ENCODE measurements at places on chromosomes 13 and 19.

DNA sequence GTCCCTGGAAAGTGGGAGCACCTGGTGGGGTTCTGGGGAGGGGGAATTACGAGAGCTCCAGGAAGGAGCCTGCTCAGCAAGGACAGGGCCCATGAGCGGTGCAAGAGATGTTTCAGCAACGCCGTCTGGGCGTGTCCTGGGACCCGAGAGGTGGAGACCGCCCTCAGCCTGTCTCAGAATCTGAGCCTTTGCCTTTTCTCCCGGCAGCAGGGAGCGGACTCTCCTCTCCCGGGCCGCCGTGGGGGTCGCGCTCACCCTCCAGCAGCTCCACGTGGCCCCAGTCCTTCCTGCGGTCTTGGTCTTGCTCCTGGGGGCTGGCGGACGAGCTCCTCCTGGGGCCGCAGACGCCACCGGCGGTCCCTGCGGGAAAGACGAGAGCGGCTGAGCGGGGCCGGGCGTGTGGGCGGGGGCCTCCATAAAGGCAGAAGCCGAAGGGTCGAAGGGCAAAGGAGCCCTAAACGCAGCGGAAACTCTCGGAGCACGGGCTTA lies 714 bp downstream of the POLRMT start:
- peak; percentile 30 for DNase-seq

- no peak for DNase-seq
These were observed 12.2 kb downstream of the TMEM160 start for GRCh38 chr19:47036097-47036651.

- no peak for DNase-seq
These were observed 155.7 kb downstream of the PCDH17 start for GRCh38 chr13:57787058-57787791.

- peak; percentile 5 for DNase-seq
These were observed 73.0 kb downstream of the MAP4K1 start for GRCh38 chr19:38544569-38545315.

DNA sequence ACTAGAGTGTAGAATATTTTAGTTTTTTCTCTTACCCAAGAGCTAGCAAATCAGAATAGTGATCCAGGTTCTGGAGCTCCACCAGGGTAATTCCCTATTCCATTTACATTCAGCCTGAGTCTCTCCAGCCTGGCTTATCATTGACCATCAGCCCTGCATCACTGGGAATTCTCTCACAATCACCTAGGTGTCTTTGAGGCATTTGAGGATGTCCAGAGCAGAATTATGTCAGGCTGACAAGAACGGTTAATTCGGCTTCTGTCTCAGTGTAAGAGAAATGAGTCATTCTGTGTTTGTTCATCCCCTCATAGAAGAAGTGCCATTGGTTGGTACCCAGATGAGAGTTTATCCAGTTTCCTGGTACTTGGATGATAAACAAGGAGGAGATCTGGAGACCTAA lies 180.5 kb downstream of the ZNF737 start:
- no peak for DNase-seq

DNA sequence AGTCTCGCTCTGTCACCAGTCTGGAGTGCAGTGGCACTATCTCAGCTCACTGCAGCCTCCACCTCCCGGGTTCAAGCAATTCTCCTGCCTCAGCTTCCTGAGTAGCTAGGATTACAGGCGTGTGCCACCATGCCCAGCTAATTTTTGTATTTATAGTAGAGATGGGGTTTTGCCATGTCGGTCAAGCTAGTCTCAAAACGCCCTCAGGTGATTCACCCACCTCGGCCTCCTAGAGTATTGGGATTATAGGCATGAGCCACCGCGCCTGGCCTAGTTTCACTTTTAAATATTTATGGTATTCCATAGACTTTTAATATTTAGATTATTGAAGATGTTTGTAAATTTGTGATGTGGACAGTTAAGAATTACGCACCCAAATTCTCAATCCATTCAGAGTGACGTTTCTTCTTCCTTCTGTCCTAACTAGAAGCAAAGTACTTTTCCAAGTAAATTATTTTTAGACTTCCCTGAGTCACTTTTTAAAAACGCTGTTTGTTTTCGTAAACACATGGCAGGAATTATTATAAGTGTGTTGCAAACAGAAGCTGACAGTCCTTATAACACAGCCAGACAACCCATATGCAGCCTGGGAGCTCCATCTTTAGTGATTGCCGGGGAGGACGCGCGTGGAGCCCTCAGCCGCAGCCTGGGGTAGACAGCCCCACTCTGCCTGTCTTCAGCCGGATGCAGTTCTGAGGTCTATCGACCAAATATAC lies 131.7 kb downstream of the ATP11A start:
- DNase-seq: no peak

DNA sequence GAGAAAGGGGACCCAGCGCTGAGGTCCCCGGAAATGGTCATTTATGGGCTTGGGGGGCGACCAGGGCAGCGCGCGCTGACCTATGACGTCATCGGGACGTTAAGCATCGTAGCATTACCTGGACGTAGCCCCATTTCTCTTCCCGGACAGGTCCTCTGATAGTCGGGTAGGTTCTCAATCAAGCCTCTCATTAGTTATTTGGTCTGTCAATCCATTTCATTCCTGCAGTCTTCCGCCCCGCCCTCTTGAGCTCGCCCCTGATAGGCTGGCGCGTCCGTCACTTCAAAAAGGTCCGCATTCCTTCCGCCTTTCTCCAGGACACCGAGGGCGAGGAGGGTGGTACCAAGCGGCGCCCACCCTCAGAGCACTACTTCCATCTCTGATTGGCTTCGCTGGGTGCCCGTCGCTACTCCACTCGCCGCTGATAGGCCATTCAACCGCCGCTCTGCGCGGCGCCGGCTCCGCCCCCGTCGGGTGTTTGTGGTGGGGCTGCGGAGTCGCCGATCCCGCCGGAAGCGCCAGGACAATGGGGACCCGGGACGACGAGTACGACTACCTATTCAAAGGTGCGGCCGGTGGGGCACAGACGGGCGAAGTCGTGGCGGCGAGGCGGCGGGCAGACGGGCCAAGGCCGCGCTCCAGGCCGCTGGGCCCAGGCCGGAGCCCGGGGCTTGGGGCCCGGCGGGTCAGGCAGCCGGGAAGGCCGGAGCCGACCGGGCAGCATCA lies at the start of gene RAB11B:
Gene RAB11B (plus strand): TSS at position 470 of the 726 bp plus-strand sequence. CDS start 57 bp downstream, at position 527.
- peak; percentile 99 for DNase-seq

DNA sequence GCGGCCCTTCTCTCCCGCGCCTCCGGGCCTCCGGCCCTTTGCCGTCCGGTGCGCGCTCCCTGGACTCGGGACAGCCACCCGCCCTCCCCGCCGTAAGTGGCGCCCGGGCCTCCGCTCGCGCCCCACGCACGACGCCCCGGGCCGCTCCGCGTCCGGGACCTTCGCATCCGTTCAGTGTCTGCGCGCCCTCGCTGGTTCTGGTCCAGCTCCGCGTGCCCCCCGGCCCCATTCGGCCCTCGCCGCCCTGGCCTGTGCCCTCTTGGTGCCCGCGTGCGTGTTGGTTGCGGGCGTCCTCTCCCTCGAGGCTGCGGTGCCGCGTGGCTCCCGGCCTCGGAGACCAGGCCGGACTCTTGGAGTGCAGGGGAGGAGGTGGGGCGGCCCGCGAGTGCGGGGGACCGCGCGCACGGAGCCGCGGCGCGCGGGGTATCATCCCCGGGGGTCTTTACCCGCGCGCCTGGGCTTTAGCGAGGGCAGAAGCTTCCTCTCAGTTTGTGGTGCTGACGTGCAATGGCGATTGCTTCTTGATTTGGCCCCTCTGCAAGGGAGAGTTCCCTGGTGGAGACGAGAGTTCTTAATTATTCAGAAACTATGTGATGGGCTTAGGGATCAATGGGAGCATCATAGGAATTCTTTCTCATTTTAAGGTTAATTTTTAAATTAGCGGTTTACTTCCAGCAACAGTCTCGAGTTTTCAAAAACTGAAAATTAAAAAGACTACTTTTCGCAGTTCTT lies 757 bp downstream of the WASF3 start:
- no peak for DNase-seq

- DNase-seq: peak; percentile 67
These were observed at the start of gene ICAM1 for GRCh38 chr19:10270616-10271394. Gene ICAM1 (plus strand): TSS chr19:10271120. CDS start chr19:10271160, 40 bp downstream.

DNA sequence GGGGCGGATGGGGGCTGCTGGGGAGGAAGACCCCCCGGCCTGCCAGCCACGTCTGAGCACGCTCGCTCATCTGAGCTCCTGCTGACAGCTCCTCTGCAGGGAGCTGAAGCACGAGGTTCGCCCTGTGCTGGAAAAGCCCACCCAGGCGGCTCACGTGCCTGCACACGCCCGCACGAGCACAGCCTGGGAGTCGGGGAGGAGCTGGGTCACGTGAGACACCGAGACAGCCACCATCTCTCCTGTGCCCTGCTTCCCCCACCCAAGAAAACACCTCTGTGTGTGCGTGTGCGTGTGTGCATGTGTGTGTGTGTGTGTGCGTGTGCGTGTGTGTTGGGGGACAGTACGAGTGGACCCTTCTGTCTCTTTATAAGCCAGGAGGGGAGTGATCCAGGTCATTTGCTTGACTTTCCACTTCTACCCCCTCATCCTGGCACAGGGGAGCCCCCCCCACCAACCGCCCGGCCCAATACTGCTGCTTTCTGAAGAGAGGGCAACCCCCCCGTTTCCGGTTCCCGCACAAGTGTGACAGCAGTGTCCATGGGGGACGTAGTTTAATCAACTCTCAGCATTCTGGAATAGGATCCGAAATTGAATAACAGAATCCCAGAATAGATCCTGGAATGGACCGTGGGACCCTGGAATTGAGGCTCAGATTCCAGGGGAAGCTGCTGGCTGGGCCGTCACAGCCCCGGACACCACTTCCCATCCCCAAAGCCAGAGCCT lies 42.5 kb downstream of the CELF5 start:
- no peak for DNase-seq

- peak; percentile 32 for DNase-seq
These were observed 236.6 kb upstream of the MAB21L1 start for GRCh38 chr13:35712907-35713761.

- DNase-seq: peak; percentile 58
These were observed 1.2 kb downstream of the SLC7A1 start for GRCh38 chr13:29594303-29594709.

DNA sequence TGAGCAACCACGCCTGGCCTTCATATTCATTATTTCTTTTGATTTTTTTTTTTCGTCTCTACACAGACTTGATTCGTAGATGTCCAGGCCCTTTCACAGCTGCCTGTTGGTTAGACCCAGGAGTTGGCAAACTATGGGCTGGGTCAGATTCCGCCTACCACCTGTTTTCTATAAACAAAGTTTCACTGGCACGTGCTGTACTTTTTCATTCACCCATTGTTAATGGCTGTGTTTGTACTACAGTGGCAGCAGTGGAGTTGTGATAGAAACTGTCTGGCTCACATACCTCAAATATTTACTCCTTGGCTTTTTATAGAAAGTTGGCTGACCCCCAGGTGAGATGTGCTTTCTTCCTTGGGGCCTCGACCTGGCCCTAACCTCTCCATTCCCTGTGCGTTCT lies 72.9 kb upstream of the TEX29 start:
- DNase-seq: no peak

GRCh38 chr13:32811297-32811800 lies 204.9 kb upstream of the KL start:
- DNase-seq: no peak

- no peak for DNase-seq
These were observed 61.0 kb downstream of the TPT1 start for GRCh38 chr13:45280011-45280410.

DNA sequence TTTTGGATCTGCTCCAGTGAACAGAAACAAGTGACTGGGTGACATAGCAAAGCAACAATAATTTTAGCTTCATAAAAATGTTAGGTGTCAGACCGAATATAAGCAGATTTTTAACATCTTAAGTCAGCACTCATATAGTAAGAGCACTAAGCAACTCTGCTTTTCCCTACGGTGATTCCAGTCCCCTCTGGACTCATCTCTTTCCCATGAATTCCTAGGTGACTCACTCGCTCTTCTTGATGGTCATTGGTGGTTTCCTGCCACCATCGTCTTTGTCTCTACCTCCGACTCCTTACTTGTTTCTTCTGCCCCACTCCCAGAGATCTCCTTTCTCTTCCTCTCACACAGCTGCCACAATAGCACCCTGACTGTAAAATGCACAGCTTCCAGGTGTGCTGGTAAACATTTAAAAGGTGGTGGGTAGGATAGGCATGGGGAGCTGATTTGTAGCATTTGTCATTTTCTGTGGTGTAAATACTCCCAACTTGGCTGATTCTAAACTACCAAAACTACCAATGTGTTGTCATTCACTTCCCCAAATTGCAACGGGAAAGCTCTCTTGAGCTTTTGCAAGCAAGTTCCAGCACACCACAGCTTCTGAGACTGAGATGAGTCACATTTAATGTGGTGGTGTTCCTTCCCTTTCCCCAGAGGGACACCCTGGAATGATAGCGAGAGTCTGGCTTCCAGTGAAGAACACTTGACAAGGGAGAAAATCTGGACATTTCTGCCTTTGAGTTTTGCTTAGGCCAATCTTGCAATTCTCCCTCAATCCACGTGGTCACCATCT lies 42.8 kb upstream of the CLDN10 start:
- DNase-seq: no peak

- peak; percentile 8 for DNase-seq
These were observed 2412.4 kb downstream of the PCDH9 start for GRCh38 chr13:64817691-64818090.

DNA sequence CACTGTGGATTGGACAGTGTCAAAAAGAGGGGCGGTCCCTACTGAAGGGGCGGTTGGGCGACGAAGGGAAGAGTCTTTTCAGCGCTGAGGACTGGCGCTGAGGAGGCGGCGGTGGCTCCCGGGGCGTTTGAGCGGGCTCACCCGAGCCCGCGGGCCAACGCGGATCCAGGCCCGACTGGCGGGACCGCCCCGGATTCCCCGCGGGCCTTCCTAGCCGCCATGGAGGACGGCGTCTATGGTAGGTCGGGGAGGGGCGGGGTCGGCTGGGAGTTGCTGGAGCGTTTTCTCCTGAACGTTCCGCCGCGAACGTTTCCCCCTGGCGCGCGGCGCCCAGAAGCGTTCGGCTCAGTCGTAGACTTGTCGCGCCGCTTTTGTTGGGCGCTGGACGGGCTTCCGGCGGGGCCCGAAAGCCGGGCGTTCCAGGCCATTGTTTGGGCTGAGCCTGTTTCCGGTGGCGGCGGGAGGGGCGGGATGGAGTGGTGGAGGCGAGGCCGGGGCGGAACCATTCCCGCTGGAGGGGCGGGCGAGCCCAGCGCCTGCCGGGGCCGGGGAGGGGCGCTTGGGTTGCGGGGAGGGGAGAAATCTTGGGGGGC lies at the start of gene CYTH2:
Gene CYTH2 (plus strand): TSS at position 81 of the 593 bp plus-strand sequence. CDS start 139 bp downstream, at position 220.
- DNase-seq: no peak

GRCh38 chr13:46720189-46720588 lies 76.8 kb downstream of the ESD start:
- no peak for DNase-seq

GRCh38 chr13:112259511-112259910 lies 116.6 kb upstream of the SPACA7 start:
- no peak for DNase-seq

- DNase-seq: no peak
These were observed 795 bp downstream of the JOSD2 start for GRCh38 chr19:50510121-50510670.

DNA sequence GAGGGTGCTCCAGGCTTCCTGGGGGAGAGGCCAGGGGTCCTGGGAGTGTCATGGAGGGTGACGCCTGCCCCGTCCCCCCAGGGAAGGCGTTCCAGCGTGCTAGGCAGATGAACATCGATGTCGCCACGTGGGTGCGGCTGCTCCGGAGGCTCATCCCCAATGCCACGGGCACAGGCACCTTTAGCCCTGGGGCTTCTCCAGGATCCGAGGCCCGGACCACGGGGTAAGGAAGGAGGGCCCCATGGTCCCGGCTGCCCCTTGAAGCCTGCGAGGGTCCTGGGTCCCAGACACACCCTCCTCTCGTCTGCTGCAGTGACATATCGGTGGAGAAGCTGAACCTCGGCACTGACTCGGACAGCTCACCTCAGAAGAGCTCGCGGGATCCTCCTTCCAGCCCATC lies 11.4 kb downstream of the PTGER1 start:
- no peak for DNase-seq

- no peak for DNase-seq
These were observed 34.9 kb downstream of the KDM4B start for GRCh38 chr19:5003781-5004180.
